NCI-H1417 treated with DMSO at 0.1 percent for 48 hours (cell line): ENCODE measurements at places on chromosomes 3 and 15.
A peak's percentile ranks its signal among the peaks of the same experiment; 100 is the strongest.

DNA sequence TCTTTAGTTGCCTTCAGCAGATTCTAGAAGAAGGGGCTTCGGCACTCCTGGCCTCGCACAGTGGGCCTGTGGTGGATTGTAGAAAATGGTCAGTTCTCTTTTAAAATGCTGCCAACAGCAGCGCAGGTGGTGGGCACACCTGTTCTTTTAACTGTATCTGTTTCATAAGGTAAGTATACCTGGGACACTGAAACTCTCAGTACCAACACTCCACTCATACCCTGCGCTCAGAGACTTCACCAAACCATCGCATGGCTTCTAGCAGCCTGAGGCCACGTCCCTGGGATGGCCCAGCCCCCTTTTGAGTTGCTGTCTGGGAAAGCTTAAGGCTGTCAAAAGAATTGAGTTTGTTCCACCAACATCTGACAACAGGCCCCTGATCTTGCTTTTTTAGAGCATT, 56.7 kb upstream of the MCF2L2 start:
- no peak for DNase-seq

- no peak for DNase-seq
Measured at GRCh38 chr15:85646538-85647091, 148.1 kb downstream of the KLHL25 start.

DNA sequence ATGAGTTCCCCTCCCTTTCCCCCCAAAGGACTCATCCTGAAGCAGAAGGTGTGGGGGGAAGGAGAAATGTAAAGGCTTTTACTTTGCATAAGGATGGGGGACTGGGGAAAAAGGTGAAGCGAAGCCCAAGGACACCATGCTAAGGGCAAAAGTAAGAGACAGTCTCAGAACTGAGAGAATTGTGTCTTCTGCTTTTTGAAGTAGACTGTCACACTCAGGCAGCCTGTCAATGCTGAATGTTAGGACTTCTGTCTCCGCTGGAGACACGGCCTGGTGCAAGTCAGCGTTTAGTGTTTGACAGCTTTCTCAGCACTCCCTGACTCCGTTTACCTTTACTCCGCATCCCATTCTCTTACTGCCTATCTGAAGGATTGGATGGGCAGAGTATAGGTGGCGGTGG, 13.8 kb downstream of the RBM5 start:
- no peak for DNase-seq

DNA sequence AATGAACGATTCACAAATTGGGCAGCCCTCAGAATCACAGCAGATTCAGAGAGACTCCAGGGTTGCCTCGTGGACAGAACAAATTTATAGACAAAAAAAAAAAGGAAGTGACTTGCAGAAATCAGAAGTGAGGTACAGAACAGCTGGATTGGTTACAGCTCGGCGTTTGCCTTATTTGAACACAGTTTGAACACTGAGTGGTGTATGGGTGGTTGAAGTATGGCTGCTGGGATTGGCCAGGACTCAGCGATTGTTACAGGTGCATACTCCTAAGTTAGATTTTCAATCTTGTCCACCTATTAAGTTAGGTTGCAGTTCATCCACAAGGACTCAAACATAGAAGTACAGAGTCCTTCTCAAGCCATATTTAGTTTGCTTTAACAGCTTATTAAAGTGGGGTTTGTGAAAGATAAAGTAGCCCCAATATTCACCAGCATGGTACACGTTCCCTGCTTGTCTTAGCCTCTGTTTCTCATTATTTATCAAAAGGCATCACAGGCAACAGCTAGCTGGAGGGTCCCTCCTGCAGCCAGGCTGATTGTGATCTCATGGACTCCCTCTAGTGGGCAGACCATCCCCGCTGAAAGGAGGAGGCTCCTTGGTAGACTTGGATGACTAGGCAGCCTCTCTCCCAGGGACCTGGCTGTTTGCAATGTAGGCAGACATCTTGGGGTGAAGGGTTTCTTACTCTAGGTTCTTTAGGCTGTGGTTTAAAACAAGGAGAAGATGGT, 17.6 kb upstream of the ALDH1L1 start:
- DNase-seq, result no peak

- no peak for DNase-seq
Measured at GRCh38 chr15:76967067-76967466, 27.9 kb upstream of the PSTPIP1 start.

- DNase-seq, result no peak
Measured at GRCh38 chr3:133330065-133330464, 69.8 kb upstream of the BFSP2 start.

- DNase-seq, result no peak
Measured at GRCh38 chr3:43873723-43874122, 183.0 kb downstream of the ABHD5 start.

- peak; percentile 30 for DNase-seq
Measured at GRCh38 chr15:98177966-98178592, 217.6 kb downstream of the ARRDC4 start.

DNA sequence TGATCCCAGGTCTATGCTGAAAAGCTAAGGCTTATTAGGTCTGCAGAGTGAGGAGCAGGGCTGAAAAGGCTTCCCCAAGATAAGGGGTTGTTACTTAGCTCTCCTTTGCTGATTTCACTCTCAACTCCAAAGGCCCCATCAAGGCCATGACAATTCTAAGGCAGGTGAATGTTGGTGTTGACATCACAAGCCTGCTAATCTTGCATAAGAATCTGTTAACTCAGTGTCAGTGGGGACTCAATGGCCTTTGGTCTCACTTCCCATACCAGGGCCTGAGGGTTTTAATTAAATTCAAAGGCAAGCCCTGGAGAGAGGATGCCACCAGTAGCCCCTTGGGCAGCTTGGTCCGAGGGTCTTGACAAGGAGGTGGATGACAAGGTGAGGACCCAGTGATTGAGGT, 9.4 kb upstream of the ALAS1 start:
- no peak for DNase-seq

DNA sequence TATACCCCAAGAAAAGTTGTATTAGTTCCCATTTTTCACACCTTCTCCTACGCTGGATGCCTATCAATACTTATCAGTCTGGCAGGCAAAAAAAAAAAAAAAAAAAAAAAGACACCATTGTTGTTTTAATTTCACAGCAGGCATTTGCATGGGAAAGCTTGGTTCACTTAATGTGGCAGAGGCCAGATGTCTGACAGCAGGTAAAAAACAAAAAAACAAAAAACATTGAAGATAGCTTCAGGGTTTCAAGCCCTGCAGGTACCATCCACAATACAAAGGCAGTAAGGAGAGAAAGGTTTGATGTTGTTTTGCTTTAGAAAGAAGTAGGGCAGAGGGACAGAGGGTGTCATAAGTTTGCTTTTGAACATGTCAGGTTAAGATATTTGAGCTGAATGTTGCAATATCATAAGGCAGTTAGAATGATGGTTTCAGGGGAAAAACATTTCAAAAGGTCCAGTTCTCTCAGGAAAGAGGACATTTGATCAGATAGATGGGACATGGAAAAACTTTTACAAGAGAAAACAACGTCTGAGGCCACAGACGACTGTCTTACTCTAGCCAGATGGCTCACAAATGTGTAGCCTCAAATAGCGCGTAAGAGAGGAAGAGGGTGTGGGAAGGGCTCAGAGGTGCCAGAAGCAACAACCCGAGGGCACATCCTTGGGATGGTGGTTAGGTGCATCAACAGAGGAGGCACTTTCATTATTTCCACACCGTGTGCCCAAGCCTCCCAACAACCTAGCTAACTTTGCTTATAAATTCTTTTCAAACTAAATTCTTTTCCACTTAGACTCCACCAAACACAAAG, 25.7 kb downstream of the PCOLCE2 start:
- DNase-seq, result no peak

GRCh38 chr15:96374499-96374898, 44.0 kb downstream of the NR2F2 start:
- DNase-seq, result no peak

- DNase-seq, result peak; percentile 90
Measured at GRCh38 chr15:36970522-36970921, 129.8 kb downstream of the MEIS2 start.

- DNase-seq, result no peak
Measured at GRCh38 chr3:11845651-11846050, 1.0 kb downstream of the TAMM41 start.

DNA sequence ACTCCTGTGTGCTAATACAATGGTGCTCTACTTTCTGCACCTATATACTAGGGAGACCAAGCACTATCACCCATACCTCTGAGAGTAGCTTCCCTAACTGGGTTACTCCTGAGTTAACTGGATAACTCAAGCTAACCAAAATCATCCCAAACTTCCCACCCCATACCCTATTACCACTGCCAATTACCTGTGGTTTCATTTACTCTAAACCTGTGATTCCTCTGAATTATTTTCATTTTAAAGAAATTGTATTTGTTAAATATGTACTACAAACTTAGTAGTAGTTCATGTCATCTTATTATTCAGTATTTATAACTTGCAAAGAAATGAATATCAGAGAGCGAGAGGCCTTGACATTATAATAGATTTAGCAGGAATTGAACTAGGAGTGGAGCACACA, 340.5 kb downstream of the TBC1D5 start:
- no peak for DNase-seq

DNA sequence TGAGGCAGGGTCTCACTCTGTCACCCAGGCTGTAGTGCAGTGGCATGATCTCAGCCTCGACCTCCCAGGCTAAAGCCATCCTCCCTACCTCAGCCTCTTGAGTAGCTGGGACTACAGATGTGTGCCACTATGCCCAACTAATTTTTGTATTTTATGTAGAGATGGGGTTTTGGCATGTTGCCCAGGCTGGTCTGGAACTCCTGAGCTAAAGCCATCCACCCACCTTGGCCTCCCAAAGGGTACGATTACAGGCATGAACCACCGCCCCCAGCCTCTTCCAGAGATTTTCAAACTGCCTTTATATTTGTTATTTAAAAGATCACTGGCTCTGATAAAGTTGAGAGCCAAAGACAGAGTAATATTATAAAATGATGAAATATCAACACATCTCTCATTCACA, 37.3 kb downstream of the BSN start:
- DNase-seq, result no peak

- DNase-seq, result no peak
Measured at GRCh38 chr15:27124287-27124871, 153.4 kb downstream of the GABRG3 start.

- no peak for DNase-seq
Measured at GRCh38 chr15:99443056-99443756, 122.6 kb upstream of the MEF2A start.

DNA sequence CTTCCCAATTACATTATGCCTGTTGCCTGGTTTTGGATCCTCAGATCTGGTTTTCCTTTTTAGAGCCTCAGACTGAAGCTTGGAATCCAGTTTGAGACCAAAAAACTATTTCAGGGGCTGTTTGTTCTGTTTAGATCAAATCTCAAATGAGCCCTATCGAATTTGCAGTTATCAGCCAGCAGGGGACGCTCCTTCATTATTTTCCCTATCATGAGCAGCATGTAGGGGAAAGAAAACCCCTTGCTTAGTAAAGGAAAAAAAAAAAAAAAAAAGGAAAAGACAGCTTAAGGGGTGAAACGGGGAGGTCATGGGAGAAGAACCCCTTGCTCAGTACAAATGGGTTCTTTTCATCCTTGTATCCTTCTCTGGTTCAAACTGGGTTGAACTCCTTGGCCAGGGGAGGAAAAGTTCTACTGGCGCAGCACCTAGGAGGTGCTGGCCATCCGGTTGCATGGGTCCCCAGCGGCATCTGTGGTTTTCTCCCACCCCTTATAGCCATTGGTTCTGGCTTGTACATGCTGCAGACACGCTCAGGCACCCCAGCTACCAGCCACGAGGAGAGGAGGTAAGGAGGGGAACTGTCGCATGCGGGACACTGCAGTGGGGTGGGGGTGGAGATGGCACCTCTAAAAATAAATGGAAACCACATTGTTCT, 1375.1 kb upstream of the ALCAM start:
- no peak for DNase-seq

DNA sequence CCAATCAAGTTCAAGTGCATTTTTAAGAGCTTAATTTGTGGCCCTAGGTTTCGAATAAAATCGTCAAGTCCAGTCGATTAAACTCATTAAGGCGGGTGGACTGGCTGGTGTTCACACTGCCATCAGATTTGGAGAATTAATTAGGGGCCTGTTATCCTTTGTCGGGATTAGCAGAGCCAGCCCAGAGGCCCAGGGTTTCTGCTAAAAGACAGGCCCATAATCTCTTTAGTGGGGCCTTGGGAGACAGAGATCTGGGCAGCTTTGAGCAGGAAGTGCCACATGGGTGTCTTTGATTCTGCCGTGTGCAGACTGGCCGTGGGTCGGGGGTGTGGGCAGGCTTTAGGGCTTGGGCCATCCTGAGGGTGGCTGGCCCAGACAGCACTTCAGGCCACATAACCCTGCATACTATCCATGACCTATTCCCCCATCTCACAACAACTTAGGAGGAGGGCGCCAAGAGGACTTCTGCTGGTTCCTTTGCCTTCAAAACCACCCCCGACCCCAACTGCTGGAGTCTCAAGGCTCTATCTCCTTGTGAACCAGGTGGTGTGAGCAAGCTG, 94.7 kb downstream of the PLXNA1 start:
- DNase-seq, result no peak

- no peak for DNase-seq
Measured at GRCh38 chr15:91783451-91783850, 70.1 kb upstream of the SLCO3A1 start.

- no peak for DNase-seq
Measured at GRCh38 chr15:28080386-28080785, 18.7 kb downstream of the OCA2 start.

DNA sequence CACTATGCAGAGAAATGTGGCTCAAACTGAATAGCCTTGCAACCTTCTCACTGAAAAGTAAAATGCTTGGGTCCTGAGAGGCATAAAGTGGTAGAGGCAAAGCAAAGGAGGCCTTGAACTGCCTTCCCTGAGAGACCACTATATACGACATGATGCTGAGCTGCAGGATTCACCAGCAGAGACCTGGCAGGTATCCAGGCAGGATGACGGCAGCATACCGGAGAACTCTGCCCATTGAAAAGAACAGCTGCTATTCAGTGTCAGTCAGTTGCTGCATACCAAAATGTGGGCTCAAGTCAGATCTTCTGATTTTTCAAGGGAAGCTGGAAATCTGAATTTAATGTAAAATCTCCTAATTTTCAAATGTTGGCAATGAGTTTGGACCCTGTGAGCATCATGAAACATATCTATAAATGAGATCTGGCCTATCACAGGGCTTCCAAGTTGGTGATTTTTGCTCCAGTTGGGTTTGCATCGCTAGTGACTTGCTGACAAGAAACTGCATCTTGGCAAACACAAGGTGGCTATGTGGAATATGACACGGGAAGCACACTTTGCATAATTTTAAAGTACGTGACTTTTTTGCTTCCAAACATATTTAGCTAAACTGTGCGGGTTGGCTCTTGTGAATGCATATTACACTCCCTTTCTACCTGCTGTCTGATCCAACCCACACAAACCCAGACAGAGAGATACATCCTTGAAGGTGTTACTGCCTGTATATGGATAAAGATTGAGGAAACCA, 529.0 kb downstream of the AGBL1 start:
- no peak for DNase-seq

DNA sequence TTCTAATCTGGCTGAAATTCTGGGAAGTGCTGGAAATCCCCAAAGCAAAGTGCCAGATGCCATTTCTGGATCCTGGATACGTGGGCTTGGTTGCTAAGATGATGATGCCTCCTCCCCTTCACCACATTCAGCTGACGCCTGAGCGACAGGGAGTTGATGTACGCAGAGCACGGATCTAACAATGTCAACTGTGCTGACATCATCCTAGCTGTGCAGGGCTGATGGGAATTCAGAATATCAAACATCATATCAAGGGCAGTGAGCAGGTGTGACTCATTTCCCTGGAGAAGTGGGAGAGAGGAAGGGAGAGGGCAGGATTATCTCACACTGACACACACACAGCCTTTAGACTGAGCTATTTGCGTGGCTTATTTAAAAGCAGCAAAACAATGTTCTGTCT, 92.6 kb upstream of the ZBTB20 start:
- peak; percentile 84 for DNase-seq
